ENCODE measurements at places on chromosomes 4 and X.

GRCh38 chr4:55069248-55069647 is 56.1 kb downstream of the KDR start:
- DNase-seq = peak; percentile 28

- peak; percentile 87 for DNase-seq
These were observed 692 bp downstream of the ZFX start for GRCh38 chrX:24150051-24150790.

- no peak for DNase-seq
These were observed 21.2 kb downstream of the PROM1 start for GRCh38 chr4:16062601-16063000.

DNA sequence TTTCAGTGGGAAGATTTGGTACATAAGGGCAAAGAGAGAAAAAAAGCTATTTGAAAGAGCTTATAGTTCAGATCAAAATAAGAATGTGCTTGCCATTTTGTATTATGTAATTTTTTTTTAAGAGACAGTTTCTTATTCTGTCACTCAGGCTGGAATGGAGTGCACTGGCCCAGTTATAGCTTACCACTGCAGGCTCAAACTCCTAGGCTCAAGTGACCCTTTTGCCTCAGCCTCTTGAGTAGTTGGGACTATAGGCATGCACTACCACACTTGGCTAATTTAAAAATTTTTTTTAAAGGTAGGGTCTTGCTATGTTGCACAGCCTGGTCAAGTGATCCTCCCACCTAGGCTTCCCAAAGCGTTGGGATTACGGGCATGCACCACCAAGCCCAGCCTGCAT is 22.2 kb upstream of the USP53 start:
- no peak for DNase-seq

DNA sequence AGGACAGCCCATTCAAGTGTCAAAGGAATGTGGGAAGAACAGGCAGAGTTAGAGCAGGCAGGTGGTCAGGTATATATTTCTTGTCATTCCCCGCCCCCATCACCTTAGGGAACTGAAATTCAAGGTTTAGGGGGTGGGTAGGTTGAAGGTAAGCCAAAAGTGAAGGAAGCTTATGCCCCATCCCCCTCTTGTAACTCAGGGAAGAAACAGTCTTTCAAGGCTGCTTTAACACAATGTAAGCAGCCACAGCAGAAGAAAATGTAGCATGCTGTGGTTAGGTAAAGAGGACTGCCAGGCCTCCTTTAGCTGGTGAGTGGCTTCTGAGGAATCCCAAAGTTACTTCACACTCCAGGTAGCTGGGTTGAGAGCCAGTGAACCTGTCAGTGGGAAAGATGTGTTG is 122.3 kb downstream of the RS1 start:
- no peak for DNase-seq

GRCh38 chr4:55554453-55555030 is 7.8 kb upstream of the CLOCK start:
- DNase-seq = peak; percentile 10

DNA sequence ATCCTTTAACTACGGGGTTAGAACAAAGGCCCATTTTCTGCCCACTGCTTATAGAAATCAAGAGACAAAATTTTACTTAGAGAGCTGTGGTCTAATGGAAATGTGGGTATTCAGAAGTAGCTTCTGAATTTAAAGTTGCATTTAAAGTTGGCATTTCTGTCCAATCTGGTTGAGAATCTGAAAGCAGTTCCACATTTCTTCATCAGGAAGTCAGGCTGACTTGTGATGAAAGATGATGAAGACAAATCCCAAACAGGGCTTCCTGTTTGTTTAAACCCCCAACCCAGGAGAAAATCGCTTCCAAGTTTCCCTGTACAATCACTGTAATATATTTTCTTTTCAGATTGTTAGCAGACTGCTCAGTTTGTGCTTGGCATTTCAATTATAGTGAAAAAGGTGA is 345.3 kb downstream of the SPRY1 start:
- no peak for DNase-seq

DNA sequence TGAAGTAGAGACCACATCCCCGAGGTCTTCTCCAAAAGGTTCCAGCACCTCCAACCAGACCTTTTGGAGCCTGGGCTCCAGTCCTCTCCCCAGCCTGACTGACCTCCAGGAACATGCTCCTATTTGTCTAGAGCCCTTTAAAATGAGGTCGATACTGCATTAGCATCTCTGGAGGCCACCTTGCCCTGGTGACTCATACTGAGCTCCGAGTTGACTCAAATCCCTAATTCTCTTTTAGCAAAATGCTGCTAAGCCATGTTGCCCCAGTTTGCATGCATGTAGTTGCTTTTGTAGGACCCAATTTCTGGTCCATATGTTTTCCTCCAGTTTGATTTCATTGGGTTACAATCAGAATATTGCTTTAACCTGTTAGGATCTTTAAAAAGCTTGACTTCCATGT is 43.5 kb upstream of the CITED1 start:
- no peak for DNase-seq

GRCh38 chr4:8647094-8647570 is 54.6 kb downstream of the CPZ start:
- DNase-seq = no peak

- no peak for DNase-seq
These were observed 9.8 kb downstream of the LAMP2 start for GRCh38 chrX:120459309-120459708.

GRCh38 chrX:148670277-148670676 is 169.9 kb downstream of the AFF2 start:
- DNase-seq = no peak

GRCh38 chr4:149765630-149766029 is 50.0 kb downstream of the IQCM start:
- no peak for DNase-seq

DNA sequence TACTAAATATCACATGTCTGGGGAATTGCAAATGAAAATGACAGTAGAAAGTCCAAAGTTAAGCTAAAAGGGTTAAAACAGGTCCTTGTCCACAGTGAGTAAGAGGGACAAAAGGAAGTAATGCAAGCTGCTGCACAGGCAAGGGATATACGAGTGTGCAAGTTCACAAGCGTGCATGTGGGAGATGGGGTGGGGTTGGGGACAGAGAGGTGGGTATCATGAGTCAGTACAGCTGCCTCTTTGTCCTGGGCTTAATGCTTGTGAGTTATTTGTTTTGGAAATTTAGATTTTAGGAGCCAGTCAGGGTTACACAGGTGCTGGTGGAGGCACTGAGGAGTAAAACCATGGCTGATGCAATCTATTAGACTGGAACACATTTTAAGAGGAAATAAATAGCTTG is 3.3 kb upstream of the GPRASP2 start:
- no peak for DNase-seq

DNA sequence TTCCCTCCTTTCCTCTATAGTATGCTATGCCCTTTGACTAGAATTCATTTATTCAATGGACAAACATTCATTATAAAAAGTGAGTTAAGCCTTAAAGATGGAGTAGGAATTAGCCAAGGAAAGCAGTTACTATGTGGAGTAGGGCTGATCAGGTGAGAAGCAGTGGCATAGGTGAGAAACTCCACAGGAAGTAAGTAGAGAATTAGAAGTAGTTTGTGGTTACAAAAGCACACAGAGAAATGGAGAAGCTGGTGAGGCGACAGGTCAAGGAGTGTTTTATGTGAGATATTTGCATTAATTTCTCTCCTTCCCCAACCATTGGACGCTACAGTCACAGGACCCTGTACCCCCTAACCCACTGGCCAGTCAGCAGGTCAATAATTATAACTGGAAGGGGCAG is 30.6 kb downstream of the SETD7 start:
- no peak for DNase-seq

DNA sequence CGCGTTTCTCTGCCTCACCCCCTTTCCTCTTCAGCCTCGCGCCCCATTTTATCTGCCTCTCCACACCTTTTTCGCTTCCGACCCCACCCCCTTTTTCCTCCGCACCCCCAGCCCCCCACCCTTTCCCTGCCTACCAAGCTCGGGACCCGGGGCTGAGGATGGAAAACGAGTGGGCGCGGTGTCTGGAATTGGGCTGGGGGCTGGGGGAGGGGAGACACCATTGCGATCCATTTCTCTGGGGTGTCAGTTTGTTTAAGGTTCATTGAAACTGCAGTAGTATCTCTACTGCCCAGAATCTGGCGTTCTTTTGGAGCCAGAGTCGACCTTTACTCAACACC is 707 bp downstream of the SLC9A6 start:
- DNase-seq = no peak

DNA sequence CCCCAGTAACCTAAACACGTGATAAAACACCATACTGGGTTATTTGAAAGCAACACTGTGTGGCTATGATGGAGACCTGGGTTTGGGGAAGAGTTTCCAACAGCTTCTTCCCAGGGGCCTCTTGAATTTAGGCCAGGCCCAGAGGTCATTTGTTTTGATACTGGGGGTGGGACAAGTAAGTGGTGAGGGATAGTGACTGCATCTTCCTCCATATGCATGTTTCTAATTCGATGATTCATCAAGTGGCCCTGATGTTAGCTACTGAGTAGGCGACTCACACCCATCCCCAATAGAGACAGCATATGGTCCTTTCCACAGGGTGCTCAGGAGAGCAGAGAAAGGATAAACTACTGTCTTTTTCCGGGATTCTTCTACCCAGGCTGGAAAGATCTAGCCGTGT is 2.7 kb downstream of the NDP start:
- no peak for DNase-seq

DNA sequence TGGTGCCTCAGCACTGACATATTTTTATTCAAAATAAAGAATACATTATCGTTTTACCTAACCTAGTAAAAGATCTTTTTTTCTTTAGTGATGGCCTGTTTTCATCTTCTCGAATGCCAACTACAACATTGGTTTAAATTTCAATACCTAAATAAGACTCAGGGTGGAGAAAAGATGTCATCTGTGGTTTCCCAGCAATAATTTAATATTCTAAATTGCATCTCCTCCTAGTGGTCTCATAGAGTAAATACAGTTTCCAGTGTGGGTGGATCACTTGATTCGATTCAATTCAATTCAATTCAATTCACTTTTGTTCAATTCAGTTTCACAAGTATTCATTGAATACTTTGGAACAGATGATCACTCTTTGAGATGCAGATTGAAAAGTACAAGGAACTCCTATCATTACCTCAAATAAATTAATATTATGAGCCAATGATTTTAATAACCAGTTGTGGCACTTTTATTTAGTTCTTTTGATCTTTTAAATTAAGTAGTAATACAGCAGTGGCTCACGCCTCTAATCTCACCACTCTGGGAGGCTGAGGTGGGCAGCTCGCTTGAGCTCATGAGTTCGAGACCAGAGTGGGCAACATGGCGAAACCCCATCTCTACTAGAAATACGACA is 427.2 kb downstream of the FAT4 start:
- no peak for DNase-seq

GRCh38 chr4:147987252-147987651 is 255.4 kb downstream of the ARHGAP10 start:
- no peak for DNase-seq

GRCh38 chr4:108342325-108342970 is 173.7 kb upstream of the LEF1 start:
- DNase-seq = no peak

GRCh38 chr4:69057620-69058409 is 38.5 kb upstream of the UGT2B7 start:
- no peak for DNase-seq

GRCh38 chr4:78625073-78625472 is 73.5 kb downstream of the ANXA3 start:
- DNase-seq = no peak

GRCh38 chr4:175614890-175615289 is 197.2 kb downstream of the GPM6A start:
- DNase-seq = no peak

DNA sequence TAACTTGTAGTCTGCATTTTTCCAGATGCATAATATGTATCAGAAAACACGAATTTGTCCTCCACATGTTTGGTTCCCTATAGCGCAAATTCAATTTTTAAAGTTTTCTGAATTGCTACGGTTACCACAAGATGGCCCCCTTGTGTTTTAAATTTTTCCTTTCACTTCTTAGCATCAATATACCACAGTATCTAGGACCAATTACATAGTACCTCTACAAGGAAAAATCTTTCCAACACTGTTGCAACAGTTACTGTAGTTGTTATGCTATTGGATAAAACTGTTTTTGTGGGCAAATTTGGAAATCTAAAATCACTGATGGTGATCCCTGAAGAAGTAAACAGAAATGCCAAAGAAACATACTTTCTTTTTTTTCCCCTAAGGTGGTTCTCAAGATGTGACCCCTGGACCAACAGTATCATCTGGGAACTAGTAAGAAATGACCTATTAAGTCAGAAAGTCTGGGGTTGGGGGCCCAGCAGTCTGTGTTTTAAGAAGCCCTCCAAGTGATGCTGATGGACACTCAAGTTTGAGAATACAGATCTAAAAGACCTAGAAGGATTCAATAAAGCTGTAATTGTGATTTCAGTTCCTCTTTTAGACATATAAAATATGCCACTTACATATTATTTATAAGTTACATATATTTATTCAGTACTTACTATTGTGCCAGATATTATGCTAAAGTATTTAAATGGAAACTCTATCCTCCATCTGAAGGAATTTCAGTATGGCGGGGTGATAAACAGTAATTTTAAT is 3.1 kb downstream of the ZGRF1 start:
- DNase-seq = peak; percentile 12

- no peak for DNase-seq
These were observed at the start of gene MUC7 for GRCh38 chr4:70471897-70472296. Gene MUC7, plus strand, starts transcription at chr4:70472197. Its CDS starts 1,825 bp downstream, at chr4:70474022.

GRCh38 chr4:83010522-83011318 is at the start of gene LIN54:
Gene LIN54, minus strand, starts transcription at chr4:83010823. Its CDS starts 25,979 bp downstream, at chr4:82984844.
- DNase-seq = no peak

- DNase-seq = no peak
These were observed 669 bp downstream of the IRF2 start for GRCh38 chr4:184473499-184474262.

DNA sequence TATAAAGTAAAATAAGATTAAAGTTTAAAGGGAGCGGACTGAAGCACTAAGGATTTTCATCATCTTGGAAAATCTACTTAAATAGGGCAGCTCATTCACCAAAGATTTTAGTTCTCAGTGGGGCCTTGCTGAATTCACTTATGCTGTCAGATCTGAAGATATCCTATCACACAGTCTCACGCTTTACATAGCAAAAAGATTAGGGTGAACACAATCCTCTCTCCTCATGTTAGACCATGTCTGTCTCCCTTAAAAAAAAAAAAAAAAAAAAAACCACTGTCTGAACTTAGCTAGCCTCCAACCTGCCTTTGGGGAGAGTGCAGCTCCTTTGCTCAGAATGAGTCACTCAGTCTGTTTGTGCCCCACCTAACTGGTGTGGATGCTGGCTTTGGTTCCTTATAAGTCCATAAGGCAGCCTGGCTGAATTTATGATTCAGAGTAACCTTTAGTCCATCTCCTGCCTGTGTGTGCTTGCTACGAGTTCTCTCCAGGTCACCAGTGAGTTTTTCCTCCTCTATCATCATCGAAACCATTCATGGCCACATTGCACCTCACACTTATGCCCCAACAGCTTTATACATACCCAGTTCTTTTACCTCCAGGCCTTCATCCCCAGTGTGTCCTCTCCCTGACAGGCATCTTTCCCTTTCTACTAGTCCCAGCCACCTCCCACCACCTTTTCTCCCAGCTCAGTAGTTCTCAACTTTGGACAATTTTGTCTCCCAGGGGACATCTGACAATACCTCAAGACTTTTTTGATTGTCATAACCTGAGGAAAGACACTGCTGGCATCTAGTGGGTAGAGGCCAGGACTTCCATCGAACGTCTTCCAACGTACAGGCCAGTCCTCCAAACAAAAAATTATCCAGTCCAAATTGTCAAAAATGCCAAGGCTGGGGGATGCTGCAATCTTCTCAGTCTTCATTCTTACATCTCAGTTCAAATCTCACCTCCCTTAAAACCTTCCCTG is 220.7 kb upstream of the EMCN start:
- peak; percentile 20 for DNase-seq
